ENCODE measurements at places on chromosomes 4 and X. TPM values are rescaled to one million over a fixed set of nuclear protein-coding genes. Genes with fewer than 3 reads are reported as not detected.

The CT47B1 gene
- total RNA-seq: not detected

The PRDM8 gene
- total RNA-seq: not detected

The MAGED4 gene
- total RNA-seq: 79.1 TPM

The ARHGAP36 gene
- 0.37 TPM for total RNA-seq

The F8A2 gene
- total RNA-seq: not detected

The GRXCR1 gene
- total RNA-seq: not detected

The MAGEC1 gene
- not detected for total RNA-seq
